Kidney capillary endothelial cell (primary cell): ENCODE measurements at places on chromosomes 2 and 18.

DNA sequence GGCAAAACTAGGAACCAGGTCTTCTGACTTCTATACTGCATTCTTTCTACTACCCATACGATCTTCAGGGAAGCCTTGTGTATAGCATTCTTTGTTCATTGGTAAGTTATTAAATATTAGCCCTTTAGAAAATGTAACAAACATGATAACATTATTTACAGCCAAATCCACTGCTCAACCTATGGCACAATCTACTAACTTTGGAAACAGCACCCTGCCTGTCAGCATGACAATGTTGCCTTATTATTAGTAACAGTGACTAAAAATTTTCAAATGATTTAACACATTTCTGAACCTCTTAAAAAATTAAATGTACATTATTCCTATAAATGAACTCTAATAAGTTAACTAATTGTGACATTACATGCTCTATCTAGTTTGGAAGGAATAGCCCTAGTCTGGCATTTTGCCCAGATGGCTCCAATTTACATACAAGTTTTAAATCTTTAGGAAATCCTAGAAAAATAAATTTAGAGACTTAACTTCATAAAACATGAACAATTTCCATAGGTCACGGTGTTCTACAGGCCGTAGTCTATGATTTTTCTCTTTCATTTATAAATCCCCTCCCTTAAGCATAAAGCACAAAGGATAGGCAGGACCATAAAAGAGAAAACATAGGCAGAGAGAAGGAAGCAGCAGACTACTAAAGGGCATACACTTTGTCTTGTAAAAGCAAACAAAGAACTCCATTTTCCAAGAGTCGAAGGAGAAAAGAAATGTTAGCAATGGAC is 33.7 kb downstream of the YES1 start:
- no peak for DNase-seq

DNA sequence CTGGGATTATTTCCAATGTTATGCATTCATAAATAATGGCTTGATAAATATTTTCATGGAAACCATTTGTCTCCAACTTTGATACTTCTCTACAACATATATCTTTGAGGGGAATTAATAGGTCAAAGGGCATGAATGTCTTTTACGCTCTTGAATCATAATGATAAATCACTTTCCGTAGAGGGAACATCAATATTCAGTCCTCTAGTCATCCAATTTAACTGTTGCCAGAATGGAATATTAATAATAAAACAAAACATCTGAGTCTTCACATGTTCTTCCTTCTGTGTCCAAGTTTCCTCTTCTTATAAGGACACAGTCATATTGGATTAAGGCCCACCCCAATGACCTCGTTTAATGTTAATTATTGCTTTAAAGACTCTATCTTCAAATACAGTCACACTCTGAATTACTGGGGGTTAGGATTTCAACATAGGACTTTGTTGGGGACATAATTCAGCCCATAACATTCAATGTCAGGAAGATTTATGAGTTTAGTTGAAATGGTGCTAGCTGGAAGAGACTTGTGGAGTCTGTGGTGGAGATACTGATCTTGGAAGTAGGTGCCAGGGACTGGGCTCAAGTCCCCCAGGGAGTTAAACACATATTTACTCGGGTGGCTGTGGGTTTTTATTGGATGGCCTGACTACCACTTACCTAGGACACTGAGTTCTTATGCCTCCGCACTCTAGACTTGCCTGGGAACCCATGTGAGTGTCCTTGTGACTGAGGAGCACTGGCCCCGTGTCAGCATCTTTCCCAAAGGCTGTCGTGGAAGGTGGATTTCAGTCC is 85.0 kb upstream of the SEC11C start:
- DNase-seq: no peak

GRCh38 chr2:124692707-124693106 is 667.6 kb downstream of the CNTNAP5 start:
- no peak for DNase-seq

DNA sequence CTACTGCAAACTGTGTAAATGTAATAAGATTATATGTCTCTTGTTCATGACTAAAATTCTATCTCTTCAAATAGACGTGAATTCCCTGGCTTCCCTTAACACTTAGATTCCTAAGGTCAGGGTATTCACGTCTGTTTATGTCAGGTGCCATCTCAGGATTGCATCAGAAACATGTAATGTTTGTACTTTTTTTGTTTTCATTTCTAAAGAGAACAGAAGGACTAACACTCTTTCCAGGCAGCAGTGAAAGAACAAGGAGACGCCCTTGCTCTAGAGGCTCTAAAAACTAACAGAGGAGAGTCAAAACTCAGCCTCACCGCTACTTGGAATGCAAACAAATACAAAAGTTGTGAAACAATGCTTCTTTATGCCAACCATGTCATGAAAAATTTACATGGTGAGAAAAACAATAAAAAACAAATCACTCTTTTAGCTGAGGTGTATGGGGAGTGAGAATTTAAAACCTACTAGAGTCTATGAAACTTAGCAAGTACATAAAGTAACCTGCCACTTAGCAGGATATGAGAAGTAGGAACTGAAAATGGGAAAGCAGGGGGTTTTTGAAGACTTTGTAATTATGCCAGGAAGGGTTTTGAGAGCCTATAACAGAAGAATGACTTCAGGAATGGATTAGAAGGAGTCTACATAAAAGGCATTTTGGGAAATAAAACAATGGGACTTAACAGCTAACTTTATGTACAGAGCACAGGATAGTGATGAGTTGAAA is 522.7 kb downstream of the THSD7B start:
- no peak for DNase-seq

DNA sequence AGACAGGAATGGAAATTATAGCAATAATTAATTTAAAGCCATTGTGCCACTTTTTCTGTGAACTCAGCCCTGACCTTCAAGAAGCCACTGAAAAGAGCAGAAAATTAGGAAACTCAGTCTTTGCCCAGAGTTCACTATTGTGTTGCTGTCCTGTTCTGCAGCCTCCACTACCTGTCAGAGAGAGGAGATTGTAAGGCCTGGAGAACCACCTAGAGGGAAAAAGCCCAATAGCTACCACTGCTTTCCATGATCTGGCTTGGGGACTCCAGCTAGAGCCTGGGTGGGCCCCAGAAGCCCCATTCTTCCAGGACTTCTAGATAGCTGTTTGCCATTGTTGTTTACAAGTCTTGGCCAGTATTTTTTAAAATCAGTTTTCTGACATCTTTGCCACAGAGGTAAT is 176.1 kb upstream of the KLF7 start:
- DNase-seq: no peak

- no peak for DNase-seq
Observed at GRCh38 chr18:12405066-12405465, 2.7 kb upstream of the PRELID3A start.
